ENCODE measurements at places on chromosomes 2 and 18. TPM values are rescaled to one million over a fixed set of nuclear protein-coding genes. Genes with fewer than 3 reads are reported as not detected.

The RAMP1 gene
- 17.6 TPM for total RNA-seq

The SGPP2 gene
- total RNA-seq, result 0.05 TPM

The RAB17 gene
- 23.6 TPM for total RNA-seq

The SERPINB2 gene
- not detected for total RNA-seq
